ENCODE measurements at places on chromosomes 3 and 15.

DNA sequence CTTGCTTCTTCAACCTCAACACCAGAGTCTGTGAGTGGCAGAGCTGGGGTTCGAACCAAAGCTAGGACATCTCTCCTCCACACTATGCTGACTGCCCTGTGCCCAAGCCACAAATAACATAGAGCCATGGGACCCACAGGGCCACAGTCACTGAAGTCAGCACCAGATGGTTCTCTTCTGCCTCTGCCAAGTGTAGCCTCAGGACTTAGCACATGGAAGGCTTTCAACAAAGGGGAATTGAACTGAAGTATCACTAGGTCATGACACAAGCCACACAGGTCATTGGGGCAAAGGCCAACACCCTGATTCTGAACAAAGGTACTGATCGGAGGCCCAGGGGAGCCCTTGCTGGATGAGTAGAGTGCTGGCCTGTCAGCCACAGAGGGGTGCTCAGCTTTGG is 83.6 kb downstream of the BDH1 start:
- DNase-seq: no peak

DNA sequence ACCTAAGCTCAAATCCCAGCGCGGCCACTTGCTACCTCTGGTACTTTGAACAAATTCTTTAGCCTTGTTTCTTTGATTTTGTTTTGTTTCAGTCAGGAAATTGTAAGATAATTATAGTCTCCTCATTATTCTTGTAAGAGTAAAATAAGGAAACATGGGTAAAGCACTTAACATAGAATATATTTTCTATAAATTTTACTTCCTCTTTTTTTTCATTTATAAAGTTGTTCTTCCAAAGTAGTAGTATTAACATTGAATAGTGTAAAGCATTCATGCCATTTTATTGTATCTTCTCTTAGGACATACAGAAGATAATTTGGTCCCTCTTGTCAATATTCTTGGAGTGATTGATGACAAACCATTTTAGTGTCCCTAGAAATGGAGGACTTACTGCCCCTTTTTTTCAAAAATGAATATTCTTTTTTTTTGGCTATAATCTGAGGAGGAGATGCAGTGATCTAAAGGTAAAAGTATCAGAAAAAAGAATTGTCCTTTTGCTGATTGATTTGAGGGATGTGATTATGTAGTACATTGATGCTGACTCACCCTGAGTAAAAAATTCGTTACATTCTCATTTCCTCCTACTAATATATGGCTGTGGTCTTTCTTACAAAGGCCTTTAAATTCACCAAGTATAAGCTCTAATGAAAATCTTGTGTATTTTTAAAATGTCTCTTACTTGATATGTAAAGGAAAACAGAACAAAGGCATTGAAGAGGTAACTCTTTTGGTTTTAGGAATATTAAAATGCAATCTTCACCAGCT is 51.0 kb downstream of the ALCAM start:
- DNase-seq: no peak

GRCh38 chr15:33194237-33194636 is 277 bp downstream of the FMN1 start:
- peak; percentile 5 for DNase-seq

DNA sequence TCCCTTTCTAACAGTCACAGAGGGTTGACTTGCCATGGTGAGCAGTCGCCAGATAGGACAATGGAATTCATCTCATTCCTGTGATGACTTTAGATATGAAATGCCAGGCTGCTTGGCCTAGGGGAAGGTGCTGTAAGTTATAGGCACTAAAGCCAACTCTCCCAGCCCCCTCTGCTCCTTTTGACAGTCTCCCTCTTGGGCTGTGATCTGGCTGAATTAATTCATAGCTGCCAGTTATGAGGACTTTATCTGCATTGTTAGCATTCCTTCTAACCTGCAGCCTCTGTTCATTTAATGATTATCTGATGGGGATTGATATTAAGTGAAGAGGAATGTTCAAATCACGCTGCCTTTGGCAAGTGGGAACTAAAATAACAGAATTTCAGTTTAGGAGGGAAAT is 427.1 kb upstream of the RASGRP1 start:
- DNase-seq: no peak

DNA sequence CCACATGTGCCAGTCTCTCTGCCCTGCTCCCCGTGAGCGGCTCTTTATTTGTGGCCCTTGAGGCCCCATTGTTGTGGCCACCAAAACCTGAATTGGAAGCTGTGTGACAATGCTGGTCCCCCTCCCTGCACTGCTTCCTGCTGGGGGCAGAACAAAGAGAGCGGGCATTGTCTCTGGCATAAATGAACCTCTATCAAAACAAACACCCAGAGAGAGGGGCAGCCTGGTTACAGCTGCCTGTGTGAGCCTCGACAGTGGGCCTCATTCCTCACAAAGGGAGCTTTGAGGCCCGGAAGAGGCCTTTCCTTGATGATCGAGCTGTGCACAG is 152.9 kb downstream of the IGF1R start:
- DNase-seq: no peak

DNA sequence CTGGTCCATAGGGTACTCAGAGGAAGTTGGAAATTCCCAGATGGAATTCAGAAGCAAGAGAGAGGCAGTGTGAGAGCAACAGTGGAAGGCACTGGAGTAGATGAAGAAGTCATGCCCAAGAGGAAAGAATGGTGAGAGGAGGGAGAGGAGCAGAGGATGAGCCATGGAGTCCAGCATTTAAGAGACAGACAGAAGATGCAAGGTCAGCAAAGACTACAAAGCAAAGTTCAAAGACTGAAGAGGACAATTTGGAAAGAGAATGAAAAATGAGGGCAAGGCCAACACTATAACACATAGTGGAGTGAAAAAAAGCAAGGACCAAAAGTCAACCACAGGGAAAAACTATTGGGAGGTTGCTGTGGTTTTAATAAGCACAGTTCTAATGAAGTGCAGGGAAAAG is 178.7 kb downstream of the SSR3 start:
- no peak for DNase-seq

DNA sequence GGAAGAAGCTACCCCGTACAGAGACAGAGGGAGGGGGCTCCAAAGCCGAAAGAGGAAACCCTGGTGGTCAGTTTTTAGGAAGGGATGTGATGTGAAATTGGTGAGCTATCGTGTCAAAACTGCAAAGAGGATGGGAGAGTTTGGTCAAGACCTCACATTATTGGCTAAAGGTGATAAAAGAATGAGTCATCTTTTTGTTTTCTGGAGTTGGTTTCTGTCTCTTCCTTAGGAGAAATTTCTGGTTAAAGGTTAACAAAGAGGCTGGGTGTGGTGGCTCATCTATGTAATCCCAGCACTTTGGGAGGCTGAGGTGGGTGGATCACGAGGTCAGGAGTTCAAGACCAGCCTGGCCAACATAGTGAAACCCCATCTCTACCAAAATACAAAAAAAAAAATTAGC is 217.8 kb upstream of the CBLB start:
- DNase-seq: no peak

DNA sequence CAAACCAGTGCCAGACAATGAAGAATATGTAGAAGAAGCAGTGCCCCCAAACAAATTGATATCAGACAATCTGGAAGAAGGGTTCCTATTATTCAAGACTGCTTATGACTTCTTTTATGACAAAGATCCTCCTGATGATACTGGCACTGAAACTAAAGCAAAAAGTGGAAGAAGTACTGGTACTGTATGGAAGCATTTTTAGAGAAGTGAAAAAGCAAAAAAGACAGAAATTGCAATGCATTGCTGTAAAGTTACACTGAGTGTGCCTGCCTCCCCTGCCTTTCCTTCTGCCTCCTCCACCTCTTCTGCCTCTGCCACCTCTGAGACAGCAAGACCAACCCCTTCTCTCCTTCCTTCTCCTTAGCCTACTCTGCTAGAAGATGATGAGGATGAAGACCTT is 167.6 kb downstream of the PLCL2 start:
- DNase-seq: no peak

- no peak for DNase-seq
Measured at GRCh38 chr15:79953951-79954444, 17.0 kb downstream of the BCL2A1 start.

- DNase-seq: no peak
Measured at GRCh38 chr3:188315553-188315952, 161.6 kb downstream of the LPP start.

DNA sequence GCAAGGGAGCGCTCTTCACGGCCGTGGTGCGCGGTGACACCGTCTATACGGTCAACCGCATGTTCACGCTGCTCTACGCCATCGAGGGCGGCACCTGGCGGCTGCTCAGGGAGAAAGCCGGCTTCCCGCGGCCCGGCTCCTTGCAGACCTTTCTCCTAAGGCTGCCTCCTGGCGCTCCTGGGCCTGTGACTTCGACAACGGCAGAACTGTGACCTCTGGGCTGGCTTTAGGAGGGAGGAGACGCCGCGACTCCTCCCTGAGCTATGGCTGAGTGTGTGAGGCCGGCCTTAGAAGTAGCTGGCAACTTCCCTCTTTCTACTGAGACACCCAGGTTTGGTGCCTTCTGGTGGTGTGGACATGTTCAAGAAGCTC is 1.4 kb downstream of the KBTBD13 start:
- DNase-seq: peak; percentile 61

DNA sequence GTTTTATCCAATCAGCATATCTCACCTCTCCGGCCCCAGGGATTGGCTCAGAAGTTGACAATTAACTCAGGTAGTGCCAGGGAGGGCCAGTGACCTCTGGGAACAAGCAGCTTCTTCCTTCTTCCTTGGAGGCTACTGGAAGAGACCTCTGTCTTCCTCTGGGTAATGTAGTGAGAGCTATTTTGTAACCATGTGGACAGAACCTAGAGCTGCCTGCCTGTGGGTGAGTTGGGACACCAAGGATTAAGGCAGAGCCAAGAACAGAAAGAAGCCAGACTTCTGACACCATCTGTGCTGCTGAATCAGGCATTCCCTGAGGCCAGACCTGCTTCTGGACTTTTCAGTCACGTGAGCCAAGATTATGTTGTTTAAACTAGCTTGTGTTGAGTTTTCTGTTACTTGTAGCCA is 5.9 kb upstream of the NDUFAF1 start:
- no peak for DNase-seq

DNA sequence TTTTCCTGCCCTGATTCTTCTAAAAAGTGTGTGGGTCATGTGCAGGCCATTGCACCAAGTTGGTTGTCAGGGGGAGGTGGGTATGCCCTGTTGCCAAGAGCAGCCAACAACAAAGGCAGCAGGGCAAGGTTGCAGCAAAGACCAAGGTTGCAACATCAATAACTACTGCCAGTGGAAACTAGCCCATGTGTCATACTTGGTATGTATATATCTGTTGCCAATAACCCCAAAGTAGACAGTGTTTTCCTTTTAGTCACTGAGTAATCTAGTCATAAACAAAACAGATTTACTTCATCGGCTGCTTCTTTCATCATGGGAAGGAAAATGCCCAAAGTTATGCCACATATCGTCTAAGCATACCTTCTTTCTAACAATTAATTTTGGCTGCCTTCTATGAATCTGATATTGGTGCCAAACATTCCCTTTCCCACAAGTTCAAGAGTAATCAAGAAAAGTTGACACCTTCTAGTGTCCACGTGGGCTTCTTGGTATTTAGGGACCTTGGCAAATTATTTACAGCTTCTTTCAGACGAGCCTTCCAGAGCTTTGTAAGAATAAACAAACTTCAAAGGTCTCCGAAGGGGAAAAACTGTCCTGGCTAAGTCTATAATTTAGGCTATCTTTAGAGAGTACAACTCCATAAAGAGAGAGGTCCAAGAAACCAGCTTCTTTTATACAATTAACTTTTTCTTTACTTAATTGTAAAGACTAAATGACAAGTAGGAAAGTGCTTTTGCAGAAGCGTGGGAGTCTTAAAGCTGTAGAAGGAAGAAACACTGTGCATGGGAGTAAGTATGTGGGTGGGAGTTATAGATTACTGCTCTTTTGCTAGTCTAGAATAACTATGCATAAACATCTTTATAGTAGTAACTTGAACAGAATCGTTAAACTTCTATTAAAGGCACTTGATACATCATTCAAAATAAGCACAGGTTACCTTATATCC is 10.0 kb upstream of the MBNL1 start:
- DNase-seq: peak; percentile 45

DNA sequence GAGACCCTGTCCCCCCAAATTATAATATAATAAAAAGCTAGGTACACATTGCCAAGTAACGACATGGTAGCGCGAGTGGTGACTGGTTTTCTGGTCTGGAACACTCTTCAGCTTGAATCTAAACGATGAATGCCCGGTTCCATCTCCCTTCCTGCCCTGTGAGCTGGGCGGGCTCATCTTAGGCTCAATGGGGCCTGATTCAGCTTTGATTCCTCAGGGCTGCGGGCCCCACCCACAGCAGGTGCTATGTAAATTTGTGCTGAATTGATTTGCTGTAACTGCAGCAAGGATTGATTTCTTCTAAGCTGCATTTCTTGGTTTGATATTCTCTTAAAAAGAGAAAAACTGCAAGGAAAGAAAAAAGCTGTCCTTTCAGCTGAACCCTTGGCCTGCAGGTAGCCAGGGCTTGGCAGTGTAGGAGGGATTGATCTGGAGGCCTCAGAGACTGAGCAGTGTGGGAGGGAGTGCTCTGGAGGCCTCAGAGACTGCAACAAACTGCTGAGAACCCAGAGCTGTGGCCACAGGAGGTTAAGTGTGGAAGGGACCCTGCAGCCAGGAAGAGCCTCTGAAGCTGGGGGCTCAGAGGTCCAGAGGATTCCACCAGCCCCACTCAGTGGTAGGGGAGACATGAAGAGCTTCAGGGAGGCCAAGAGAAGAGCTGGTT is 231.6 kb downstream of the XXYLT1 start:
- DNase-seq: no peak

- no peak for DNase-seq
Measured at GRCh38 chr3:56977561-56977889, 82.9 kb upstream of the SPATA12 start.

GRCh38 chr3:39147711-39148434 is 5.5 kb downstream of the CSRNP1 start:
- DNase-seq: peak; percentile 52

DNA sequence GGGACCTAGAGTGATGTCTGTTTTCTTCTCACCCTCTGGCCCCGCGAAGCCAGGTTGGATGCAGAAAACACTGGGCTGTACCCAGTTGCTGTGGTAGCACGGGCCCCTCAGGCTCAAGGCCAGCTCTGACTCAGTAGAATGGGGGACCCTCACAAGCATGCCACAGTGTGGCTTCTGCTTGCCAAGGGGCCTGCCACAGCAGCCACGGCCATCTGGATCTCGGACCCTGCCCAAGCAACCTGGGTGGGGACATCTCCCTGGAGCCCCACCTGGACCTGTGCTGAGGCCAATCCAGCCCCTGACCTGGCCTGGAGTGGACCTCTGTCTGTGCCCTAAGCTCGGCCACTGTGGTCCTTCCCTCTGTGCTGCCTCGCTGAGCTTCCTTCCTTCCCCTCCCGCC is 59.0 kb downstream of the MGLL start:
- no peak for DNase-seq

- DNase-seq: peak; percentile 36
Measured at GRCh38 chr15:58545307-58546065, 113.7 kb downstream of the LIPC start.

GRCh38 chr3:196499061-196499460 is 4.5 kb downstream of the RNF168 start:
- no peak for DNase-seq

- DNase-seq: no peak
Measured at GRCh38 chr15:94236608-94237007, 5.2 kb downstream of the MCTP2 start.

- DNase-seq: no peak
Measured at GRCh38 chr3:111277226-111277625, 205.6 kb downstream of the NECTIN3 start.

Measured in activated CD4-positive, alpha-beta T cell treated with anti-CD3 and anti-CD28 coated beads, Interleukin-2, amount 50 U/mL, for 48 hours (primary cell).